Kidney (tissue), 22 donors: ENCODE measurements at places on chromosomes 7 and 10. TPM values are rescaled to one million over a fixed set of nuclear protein-coding genes. Genes with fewer than 3 reads are reported as not detected.

- no peaks in the 10 kb centered on the region for H3K4me1 ChIP-seq
- H3K4me3 ChIP-seq = no peak overlapping the region
- DNase-seq = no peak
- no peaks in the 10 kb centered on the region for H3K27me3 ChIP-seq
- no peaks in the 10 kb centered on the region for H3K36me3 ChIP-seq
Observed at GRCh38 chr10:118990326-118990725, 39.2 kb upstream of the NANOS1 start.

DNA sequence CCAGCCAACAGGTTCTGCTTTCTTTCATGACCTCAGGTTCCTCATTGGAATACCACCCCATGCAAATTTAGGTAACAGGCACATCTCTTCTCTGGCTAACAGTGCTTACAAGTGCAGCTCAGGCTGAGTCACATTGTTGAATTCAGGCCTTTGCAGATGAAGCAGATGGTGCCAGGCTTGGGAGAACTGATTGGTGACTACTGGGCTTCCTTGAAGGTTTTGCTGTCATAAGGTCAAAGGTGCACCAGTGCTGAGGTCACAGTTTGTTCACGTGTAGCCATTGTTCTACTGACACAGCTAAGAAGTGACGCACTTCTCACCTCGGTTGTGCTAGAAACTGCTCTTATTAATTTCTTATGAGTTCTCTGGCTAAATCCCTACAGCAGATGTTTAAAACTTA lies 128.6 kb upstream of the BMPER start:
- DNase-seq = no peak
- no peaks in the 10 kb centered on the region for H3K4me1 ChIP-seq
- H3K27ac ChIP-seq = no peak overlapping the region
- no peaks in the 10 kb centered on the region for H3K27me3 ChIP-seq

GRCh38 chr10:3132036-3133025 lies 40.3 kb downstream of the PITRM1 start:
- no peak for DNase-seq
- no peaks in the 10 kb centered on the region for H3K27me3 ChIP-seq

GRCh38 chr7:8212638-8213037 lies 49.3 kb downstream of the ICA1 start:
- no peak overlapping the region for H3K4me3 ChIP-seq
- H3K36me3 ChIP-seq = no peaks in the 10 kb centered on the region
- H3K27ac ChIP-seq = no peak overlapping the region
- no peaks in the 10 kb centered on the region for H3K27me3 ChIP-seq

DNA sequence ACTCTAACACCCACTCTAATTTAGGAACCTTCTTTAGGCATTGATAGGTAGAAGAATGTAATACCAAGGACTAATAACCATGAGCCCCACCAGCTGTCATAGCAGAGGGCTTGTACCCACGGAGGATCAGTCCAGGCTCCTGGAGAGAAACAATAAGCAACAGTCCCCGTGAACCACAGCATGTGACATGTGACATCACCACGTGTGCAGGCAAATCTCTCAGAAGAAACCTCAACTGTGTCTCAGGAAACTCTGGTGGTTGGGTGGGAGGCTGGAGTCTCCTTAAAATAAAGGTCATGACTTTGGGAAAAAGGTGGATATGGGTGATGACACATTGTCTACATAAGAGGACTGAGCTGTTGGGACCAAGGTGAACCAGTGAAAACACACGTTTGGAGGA lies 653.9 kb upstream of the FOXK1 start:
- no peak overlapping the region for H3K4me3 ChIP-seq
- no peaks in the 10 kb centered on the region for H3K4me1 ChIP-seq
- H3K27ac ChIP-seq = no peak overlapping the region
- H3K36me3 ChIP-seq = no peaks in the 10 kb centered on the region
- no peak for DNase-seq

GRCh38 chr7:140383954-140384713 lies 14.2 kb downstream of the SLC37A3 start:
- no peak overlapping the region for H3K4me3 ChIP-seq
- H3K36me3 ChIP-seq = peaks cover 2% of the 10 kb centered on the region
- H3K27ac ChIP-seq = no peak overlapping the region
- DNase-seq = no peak
- no peaks in the 10 kb centered on the region for H3K27me3 ChIP-seq

GRCh38 chr7:106501605-106502580 lies 159.1 kb downstream of the CCDC71L start:
- H3K4me1 ChIP-seq = no peaks in the 10 kb centered on the region
- no peaks in the 10 kb centered on the region for H3K36me3 ChIP-seq
- no peak for DNase-seq
- H3K27ac ChIP-seq = no peak overlapping the region
- H3K27me3 ChIP-seq = no peaks in the 10 kb centered on the region
- no peak overlapping the region for H3K4me3 ChIP-seq

- H3K27me3 ChIP-seq = no peaks in the 10 kb centered on the region
- peak overlapping the region; percentile 36 for H3K27ac ChIP-seq
- H3K4me1 ChIP-seq = peaks cover 4% of the 10 kb centered on the region
- no peak for DNase-seq
- H3K4me3 ChIP-seq = no peak overlapping the region
Observed at GRCh38 chr10:111835574-111835973, 348.0 kb downstream of the GPAM start.

GRCh38 chr10:121640266-121640665 lies 42.0 kb upstream of the FGFR2 start:
- H3K4me3 ChIP-seq = no peak overlapping the region
- H3K36me3 ChIP-seq = no peaks in the 10 kb centered on the region
- DNase-seq = no peak

DNA sequence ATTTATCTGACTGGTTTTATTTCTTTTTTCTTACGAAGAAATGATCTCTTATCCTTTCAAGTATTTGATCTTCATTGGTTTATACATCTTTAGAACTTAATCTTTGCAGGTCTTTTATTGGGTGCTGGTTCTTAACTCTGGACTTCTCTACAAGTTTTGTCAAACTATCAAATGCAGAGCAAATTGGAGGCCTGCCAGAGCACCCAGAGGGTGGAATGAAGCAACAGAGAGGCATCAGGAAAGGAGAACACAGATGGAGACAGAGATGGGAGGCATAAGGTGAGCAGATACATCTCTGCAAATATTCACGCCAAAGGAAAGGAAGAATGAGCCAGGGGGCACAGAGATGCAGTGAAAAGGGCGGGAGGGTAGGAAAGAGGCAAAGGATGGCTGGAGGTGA lies 130.3 kb downstream of the PKD1L1 start:
- H3K4me3 ChIP-seq = no peak overlapping the region
- H3K27me3 ChIP-seq = no peaks in the 10 kb centered on the region
- no peaks in the 10 kb centered on the region for H3K4me1 ChIP-seq
- no peak overlapping the region for H3K27ac ChIP-seq

DNA sequence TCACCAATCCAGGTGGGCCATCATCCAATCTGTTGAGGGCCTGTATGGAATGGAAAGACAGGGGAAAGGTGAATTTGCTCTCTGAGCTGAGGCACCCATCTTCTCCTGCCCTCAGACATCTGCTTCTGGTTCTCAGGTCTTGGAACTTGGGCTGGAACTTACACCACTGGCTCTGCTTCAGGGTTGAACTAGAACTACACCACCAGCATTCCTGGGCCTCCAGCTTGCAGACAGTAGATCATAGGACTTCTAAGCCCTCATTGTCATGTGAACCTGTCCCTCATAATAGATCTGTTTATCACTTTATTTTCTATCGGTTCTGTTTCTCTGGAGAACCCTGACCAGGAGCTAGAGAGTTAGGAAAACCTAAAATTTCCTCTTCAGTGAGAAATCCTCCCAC lies 233.5 kb downstream of the CREB5 start:
- H3K27me3 ChIP-seq = no peaks in the 10 kb centered on the region
- no peak overlapping the region for H3K27ac ChIP-seq
- H3K4me3 ChIP-seq = no peak overlapping the region
- H3K4me1 ChIP-seq = peaks cover 3% of the 10 kb centered on the region

DNA sequence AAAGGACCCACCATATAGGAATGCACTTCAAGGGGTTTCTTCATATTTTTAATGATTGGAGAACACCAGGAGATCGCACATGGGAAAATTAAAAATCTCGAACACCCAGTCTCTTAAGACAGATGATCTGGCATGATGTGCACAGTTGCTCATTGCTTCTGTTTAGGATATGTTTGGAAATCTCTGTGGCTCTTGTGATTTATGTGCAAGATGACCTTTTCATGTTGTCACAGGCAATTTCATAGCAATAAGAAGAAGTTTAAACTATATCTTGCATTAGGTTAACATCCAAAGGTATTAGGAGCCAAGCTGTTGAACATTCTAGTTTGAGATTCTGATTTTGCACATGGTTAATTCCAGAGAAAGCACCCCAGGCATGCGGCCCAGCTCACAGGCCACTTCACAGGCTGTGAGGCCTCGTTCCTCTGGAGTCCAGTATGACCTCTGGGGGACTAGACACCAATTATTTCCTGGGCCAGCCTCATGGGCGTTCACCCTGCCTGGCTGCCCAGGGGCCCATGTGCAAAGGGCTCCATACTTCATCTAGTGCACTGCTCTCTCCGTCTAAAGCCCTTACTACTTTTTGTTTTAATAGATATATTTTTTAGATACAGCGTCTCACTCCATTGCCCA lies 28.4 kb downstream of the CAMK1D start:
- no peak for DNase-seq
- H3K27me3 ChIP-seq = no peaks in the 10 kb centered on the region
- no peaks in the 10 kb centered on the region for H3K4me1 ChIP-seq
- H3K27ac ChIP-seq = no peak overlapping the region
- H3K36me3 ChIP-seq = no peaks in the 10 kb centered on the region

DNA sequence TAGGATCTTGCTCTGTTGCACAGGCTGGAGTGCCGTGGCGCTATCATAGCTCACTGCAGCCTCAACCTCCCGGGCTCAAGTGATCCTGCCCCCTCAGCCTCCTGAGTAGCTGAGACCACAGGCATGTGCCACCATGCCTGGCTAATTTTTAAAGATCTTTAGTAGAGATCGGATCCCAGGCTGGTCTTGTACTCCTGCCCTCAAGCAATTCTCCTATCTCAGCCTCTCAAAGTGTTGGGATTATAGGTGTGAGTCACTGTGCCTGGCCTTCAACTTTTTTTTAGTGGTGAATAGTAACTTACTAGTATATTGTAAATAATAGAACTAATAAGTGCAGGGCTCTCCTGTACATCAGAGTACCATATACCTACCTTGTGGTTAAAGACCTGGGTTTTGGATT lies 52.1 kb upstream of the LMTK2 start:
- no peak for DNase-seq
- H3K36me3 ChIP-seq = no peaks in the 10 kb centered on the region
- H3K27ac ChIP-seq = no peak overlapping the region
- H3K4me3 ChIP-seq = no peak overlapping the region
- H3K4me1 ChIP-seq = no peaks in the 10 kb centered on the region

DNA sequence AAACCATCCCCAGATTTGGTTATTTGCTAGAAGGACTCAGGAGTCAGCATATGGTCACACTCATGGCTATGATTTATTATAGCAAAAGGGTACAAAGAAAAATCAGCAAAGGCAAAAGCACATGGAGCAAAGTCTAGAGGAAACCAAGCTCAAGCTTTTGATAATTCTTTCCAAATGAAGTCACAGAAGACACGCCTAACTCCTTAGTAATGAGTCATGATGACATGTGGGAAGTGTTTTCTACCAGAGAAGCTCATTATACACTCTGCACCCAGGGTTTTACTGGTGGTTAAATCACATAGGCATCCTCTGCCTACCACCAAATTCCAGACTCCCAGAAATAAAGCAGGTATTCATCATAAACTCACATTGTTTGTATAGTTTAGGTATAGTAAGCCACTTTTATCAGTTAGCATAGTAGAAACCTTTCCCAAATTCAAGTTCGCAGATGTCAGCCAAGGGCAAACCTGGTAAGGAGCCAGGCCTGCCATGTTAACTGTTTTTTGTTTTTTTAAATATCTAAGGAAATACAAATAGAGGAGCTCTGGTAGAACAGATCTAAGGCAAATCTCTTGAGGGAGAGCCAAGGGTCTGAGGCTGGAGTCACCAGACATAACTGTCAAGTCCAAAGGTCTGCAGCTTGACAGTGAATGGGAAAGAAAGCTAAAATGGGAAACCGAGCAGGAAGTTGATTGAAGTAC lies 15.4 kb upstream of the HIBADH start:
- no peaks in the 10 kb centered on the region for H3K36me3 ChIP-seq
- H3K27ac ChIP-seq = peak overlapping the region; percentile 3
- DNase-seq = no peak
- no peaks in the 10 kb centered on the region for H3K4me1 ChIP-seq
- H3K27me3 ChIP-seq = no peaks in the 10 kb centered on the region
- no peak overlapping the region for H3K4me3 ChIP-seq

- H3K4me1 ChIP-seq = no peaks in the 10 kb centered on the region
- H3K4me3 ChIP-seq = no peak overlapping the region
- H3K27ac ChIP-seq = no peak overlapping the region
- no peaks in the 10 kb centered on the region for H3K36me3 ChIP-seq
- DNase-seq = no peak
- H3K27me3 ChIP-seq = no peaks in the 10 kb centered on the region
Observed at GRCh38 chr10:29828956-29829355, 194.2 kb upstream of the SVIL start.

GRCh38 chr10:70562036-70562755 lies 40.3 kb downstream of the PRF1 start:
- DNase-seq = peak; percentile 66
- H3K4me3 ChIP-seq = no peak overlapping the region
- peaks cover 3% of the 10 kb centered on the region for H3K4me1 ChIP-seq
- no peaks in the 10 kb centered on the region for H3K36me3 ChIP-seq

GRCh38 chr10:22612318-22612717 lies 102.1 kb downstream of the PIP4K2A start:
- H3K36me3 ChIP-seq = no peaks in the 10 kb centered on the region
- no peak overlapping the region for H3K27ac ChIP-seq
- H3K4me1 ChIP-seq = peaks cover 5% of the 10 kb centered on the region

- H3K4me3 ChIP-seq = no peak overlapping the region
- H3K27me3 ChIP-seq = no peaks in the 10 kb centered on the region
- no peak for DNase-seq
- H3K4me1 ChIP-seq = no peaks in the 10 kb centered on the region
- H3K27ac ChIP-seq = no peak overlapping the region
- no peaks in the 10 kb centered on the region for H3K36me3 ChIP-seq
Observed at GRCh38 chr10:107141524-107142061, 22.9 kb downstream of the SORCS1 start.

GRCh38 chr10:95321554-95322301 lies 30.9 kb upstream of the PDLIM1 start:
- H3K27me3 ChIP-seq = no peaks in the 10 kb centered on the region
- H3K4me3 ChIP-seq = no peak overlapping the region
- DNase-seq = no peak
- H3K36me3 ChIP-seq = no peaks in the 10 kb centered on the region
- no peaks in the 10 kb centered on the region for H3K4me1 ChIP-seq

GRCh38 chr10:118041316-118041715 lies 5.4 kb downstream of the RAB11FIP2 start:
- no peaks in the 10 kb centered on the region for H3K27me3 ChIP-seq
- no peaks in the 10 kb centered on the region for H3K36me3 ChIP-seq
- DNase-seq = peak; percentile 56
- no peak overlapping the region for H3K4me3 ChIP-seq

CARD11 gene
- total RNA-seq = 9.6 TPM

DHX32 gene
- total RNA-seq = 33.2 TPM

CYP3A7 gene
- total RNA-seq = not detected

DLX6 gene
- total RNA-seq = 0.13 TPM

ADGRA1 gene
- total RNA-seq = 0.91 TPM

ANKRD61 gene
- 0.19 TPM for total RNA-seq

CCZ1 gene
- 85.2 TPM for total RNA-seq

SPAM1 gene
- not detected for total RNA-seq

CCT6A gene
- 92.8 TPM for total RNA-seq

CCDC6 gene
- total RNA-seq = 47.0 TPM

CYP26C1 gene
- 0.35 TPM for total RNA-seq

VIM gene
- 1,044 TPM for total RNA-seq

CPXM2 gene
- total RNA-seq = 18.1 TPM

PON3 gene
- total RNA-seq = 1.6 TPM
